NAMALWA (cell line): ENCODE measurements at places on chromosomes 7 and 10.
A peak's percentile ranks its signal among the peaks of the same experiment; 100 is the strongest.

DNA sequence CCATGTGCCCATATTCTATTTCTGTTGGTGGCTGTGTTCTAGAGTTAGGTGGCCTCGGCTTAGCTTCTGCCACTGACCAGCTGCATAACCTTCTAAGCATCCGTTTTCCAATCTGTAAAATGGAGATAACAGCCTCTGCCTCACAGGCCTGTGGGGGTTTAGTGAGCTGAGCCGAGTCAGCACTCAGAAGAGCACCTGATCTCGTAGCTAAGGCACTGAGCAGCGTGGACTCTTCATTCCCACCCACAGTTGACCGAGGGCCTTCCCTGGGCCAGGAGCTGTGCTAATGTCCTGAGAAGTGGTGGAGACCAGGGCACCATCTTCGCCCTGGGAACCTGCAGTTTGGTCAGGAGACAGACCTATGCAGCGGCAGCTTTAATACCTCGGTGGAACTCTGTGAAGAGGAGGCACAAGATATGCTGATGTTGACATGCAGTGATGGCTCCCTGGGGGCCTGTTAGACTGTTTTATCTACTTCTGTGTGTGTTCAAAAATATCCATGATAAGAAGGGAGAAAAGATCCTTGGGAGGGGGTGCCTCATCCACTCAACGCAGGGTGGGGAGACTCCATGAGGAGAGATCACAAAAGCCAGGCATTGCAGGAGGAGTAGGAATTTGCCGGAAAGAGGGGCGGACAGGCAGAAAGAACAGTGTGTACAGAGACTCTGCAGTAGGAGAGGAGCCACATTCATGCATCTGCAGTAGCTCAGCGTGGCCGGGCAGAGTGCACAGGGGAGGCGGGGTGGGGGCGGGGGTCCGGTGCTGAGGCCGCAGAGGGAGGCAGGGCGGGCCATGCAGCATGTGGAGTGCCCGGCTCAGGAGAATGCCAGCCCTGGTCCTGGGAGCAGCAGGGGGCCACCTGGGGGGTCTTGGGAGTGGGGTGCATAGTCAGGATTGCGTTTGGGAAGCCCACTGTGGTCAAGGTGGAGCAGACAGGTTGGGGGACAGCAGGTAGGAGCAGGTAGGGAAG, 136.8 kb downstream of the C10orf105 start:
- DNase-seq, result no peak

DNA sequence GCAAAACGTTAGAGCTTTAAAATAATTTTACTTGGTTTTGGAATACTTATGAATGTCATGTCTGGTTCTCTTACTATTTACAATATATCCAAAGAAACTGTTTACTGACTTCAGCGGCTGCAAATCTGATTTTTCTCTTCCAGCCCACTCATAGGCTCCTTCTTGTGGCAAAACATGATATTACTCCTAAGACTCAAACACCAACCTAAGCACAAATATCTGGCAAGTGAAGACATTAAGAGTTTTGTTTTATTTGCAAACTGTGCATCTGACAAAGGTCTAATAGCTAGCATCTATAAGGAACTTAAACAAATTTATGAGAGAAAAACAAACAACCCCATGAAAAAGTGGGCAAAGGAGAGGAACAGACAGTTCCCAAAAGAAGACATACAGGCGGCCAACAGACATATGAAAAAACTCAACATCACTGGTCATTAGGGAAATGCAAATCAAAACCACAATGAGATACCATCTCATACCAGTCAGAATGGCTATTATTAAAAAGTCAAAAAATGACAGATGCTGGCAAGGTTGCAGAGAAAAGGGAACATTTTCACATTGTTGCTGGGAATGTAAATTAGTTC, 20.3 kb upstream of the GJC3 start:
- DNase-seq, result peak; percentile 51

- DNase-seq, result no peak
Measured at GRCh38 chr7:140192620-140193019, 15.8 kb upstream of the KDM7A start.

DNA sequence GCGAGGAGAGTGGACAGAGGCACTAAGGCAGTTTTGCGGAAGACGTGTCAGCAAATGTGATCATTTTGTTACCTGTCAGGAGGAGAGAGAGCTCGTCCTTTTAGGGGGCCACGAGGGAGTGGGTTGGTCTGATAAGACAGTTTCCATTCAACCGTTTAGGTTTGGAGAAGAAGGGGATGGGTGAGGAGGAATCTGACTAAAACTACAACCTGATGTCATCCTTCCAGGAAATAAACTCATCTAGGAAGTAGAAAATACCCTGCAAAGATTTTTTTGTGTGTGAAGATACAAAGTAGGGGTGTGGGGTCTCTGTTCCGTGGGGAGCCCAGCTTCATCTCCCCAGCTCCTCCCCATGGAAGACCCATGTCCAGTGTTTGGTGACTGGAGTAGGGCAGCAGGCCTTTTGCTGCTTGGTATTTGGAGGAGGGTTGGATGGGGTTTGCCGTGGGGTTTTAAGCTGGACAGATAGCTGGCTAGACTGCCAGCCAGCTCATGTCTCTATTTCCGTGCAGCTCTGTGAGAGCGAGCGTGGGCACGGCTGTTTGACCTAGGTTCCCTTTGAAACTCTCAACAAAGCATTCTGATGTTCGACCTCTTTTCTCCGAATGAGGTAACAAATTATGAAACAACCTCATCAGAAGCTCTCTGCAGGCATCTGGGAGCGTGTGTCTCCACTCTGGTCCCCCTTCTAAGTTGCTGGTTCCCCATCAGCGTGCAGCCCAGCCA, 136.0 kb upstream of the TCF7L2 start:
- DNase-seq, result no peak

GRCh38 chr7:39269034-39269433, 291.3 kb downstream of the POU6F2 start:
- no peak for DNase-seq
